Mucosa of descending colon (tissue), 3 donors: ENCODE measurements at places on chromosomes 5 and 9. TPM values are rescaled to one million over a fixed set of nuclear protein-coding genes. Genes with fewer than 3 reads are reported as not detected.

Gene CFAP157
- total RNA-seq: 0.12 TPM

Gene FGF1
- total RNA-seq: 0.31 TPM

Gene SNCB
- total RNA-seq: not detected

Gene IRX1
- total RNA-seq: not detected

Gene ZNF366
- 0.96 TPM for total RNA-seq

Gene TAF1L
- not detected for total RNA-seq

Gene PCDHB14
- total RNA-seq: 0.98 TPM

Gene C9orf43
- 0.55 TPM for total RNA-seq

Gene EEIG1
- total RNA-seq: 168 TPM

Gene ZNF658
- 3.5 TPM for total RNA-seq

Gene CATSPER3
- total RNA-seq: 1.5 TPM

Gene ABO
- 102 TPM for total RNA-seq

Gene C5orf58
- not detected for total RNA-seq

Gene PALM2AKAP2
- 0.69 TPM for total RNA-seq

Gene SLC6A3
- not detected for total RNA-seq

Gene GDA
- 28.7 TPM for total RNA-seq

Gene ENC1
- 18.9 TPM for total RNA-seq

Gene SNX24
- 15.4 TPM for total RNA-seq

Gene IFNE
- total RNA-seq: not detected

Gene DIPK1B
- total RNA-seq: 10.0 TPM

Gene SPATA31E1
- not detected for total RNA-seq

Gene PDE8B
- total RNA-seq: 0.70 TPM

Gene LEAP2
- total RNA-seq: 9.9 TPM

Gene SCGB3A1
- not detected for total RNA-seq

Gene BTNL3
- 38.4 TPM for total RNA-seq

Gene GFI1B
- total RNA-seq: 2.6 TPM

Gene CCDC127
- total RNA-seq: 4.7 TPM

Gene RLN2
- total RNA-seq: 0.58 TPM

Gene CEP120
- total RNA-seq: 12.6 TPM

Gene FAM81B
- not detected for total RNA-seq

Gene SPINK6
- not detected for total RNA-seq

Gene FAXDC2
- 55.9 TPM for total RNA-seq

Gene ZDHHC11
- 7.0 TPM for total RNA-seq

Gene LCP2
- 13.5 TPM for total RNA-seq

Gene FOXD4L4
- total RNA-seq: 0.25 TPM

Gene SLC1A3
- 7.9 TPM for total RNA-seq

Gene OR2V2
- not detected for total RNA-seq

Gene AK6
- 21.4 TPM for total RNA-seq

Gene PCDHA9
- total RNA-seq: not detected

Gene CDH6
- 1.2 TPM for total RNA-seq

Gene C1QTNF2
- 1.5 TPM for total RNA-seq

Gene PCDHGB4
- 1.2 TPM for total RNA-seq
